GOT3 (cell line): ENCODE measurements at places on chromosomes 4 and X.

GRCh38 chrX:136616987-136617685, 30.8 kb upstream of the CD40LG start:
- DNase-seq: no peak

GRCh38 chr4:35511851-35512250, 732.5 kb downstream of the ARAP2 start:
- DNase-seq: no peak

DNA sequence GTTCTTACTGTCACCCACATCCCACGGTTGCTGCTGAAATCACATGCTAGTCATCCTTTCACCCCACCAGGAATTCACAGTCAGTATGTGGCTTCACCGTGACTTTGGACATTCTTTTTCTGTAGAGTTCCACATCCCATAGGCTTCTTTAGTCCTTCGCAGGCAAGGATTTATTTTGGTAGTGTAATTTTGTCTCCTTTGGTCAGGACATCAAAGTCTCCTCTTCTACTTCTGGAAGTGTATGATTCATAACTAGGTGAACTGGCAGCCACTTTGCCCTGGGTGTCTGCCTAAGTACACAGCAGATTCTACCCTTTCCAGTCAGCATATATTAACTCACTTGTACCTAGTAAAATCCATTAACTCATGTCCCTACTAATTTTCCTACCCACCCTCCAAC, 38.3 kb upstream of the MMAA start:
- DNase-seq: no peak

GRCh38 chr4:125105561-125105960, 209.2 kb upstream of the FAT4 start:
- no peak for DNase-seq

- no peak for DNase-seq
Observed at GRCh38 chr4:19259920-19260319, 991.8 kb upstream of the SLIT2 start.

DNA sequence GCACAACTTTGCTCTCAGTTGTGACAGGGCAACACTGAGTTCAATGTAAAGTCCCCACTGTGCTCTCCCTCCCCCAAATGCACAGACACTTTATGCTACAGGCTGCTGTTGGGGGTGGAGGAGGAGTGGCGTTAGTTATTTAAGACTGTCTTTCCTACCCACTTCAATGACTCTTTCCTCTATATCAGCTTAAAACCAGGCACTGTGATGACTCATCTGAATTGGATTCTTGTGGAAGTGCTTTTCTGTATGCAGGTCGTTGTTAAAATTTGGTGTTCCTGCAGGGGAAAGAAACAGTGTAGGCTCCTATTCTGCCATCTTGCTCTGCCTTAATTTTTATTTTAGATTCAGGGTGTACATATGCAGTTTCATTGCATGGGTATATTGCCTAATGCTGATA, 1157.2 kb upstream of the ADGRL3 start:
- no peak for DNase-seq
